ENCODE measurements at places on chromosomes 12 and 14.
A peak's percentile ranks its signal among the peaks of the same experiment; 100 is the strongest.

GRCh38 chr12:70260646-70261045 is 17.4 kb downstream of the CNOT2 start:
- no peak overlapping the region for H3K27ac ChIP-seq
- no peak overlapping the region for H3K4me3 ChIP-seq
- H3K4me1 ChIP-seq: peaks cover 16% of the 10 kb centered on the region
- no peaks in the 10 kb centered on the region for H3K36me3 ChIP-seq

GRCh38 chr12:54562750-54563356 is 13.5 kb downstream of the PDE1B start:
- no peaks in the 10 kb centered on the region for H3K27me3 ChIP-seq
- DNase-seq: no peak
- H3K4me1 ChIP-seq: peaks cover 31% of the 10 kb centered on the region
- H3K27ac ChIP-seq: no peak overlapping the region
- no peak overlapping the region for H3K4me3 ChIP-seq

- H3K27me3 ChIP-seq: no peaks in the 10 kb centered on the region
- no peaks in the 10 kb centered on the region for H3K4me1 ChIP-seq
- H3K27ac ChIP-seq: no peak overlapping the region
- DNase-seq: no peak
Observed at GRCh38 chr12:123986374-123986965, 13.5 kb downstream of the ZNF664 start.

- H3K27me3 ChIP-seq: no peaks in the 10 kb centered on the region
- peak overlapping the region; percentile 94 for H3K27ac ChIP-seq
- no peak overlapping the region for H3K4me3 ChIP-seq
- peak; percentile 93 for DNase-seq
Observed at GRCh38 chr12:124381456-124382296, 86.8 kb downstream of the RFLNA start.

DNA sequence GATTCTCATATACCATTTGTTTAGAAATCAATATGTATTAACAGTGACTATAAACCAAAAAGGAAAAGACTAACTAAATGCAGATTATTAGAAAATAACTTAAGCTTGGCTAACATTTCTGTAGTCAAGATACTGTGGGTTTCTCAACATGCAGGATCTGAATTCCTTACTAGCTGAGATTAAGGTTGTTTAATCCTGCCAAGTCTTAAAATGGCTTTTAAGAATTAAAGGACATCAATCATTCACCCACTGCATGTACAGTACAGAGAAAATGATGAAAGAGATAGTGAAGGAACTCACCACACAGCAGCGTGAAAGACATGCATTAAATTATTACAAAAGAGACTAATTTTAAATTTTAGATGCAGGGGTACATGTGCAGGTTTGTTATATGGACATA is 3.8 kb downstream of the ACSS3 start:
- no peak overlapping the region for H3K4me3 ChIP-seq
- no peak overlapping the region for H3K27ac ChIP-seq
- no peak for DNase-seq
- no peaks in the 10 kb centered on the region for H3K27me3 ChIP-seq
- no peaks in the 10 kb centered on the region for H3K36me3 ChIP-seq

DNA sequence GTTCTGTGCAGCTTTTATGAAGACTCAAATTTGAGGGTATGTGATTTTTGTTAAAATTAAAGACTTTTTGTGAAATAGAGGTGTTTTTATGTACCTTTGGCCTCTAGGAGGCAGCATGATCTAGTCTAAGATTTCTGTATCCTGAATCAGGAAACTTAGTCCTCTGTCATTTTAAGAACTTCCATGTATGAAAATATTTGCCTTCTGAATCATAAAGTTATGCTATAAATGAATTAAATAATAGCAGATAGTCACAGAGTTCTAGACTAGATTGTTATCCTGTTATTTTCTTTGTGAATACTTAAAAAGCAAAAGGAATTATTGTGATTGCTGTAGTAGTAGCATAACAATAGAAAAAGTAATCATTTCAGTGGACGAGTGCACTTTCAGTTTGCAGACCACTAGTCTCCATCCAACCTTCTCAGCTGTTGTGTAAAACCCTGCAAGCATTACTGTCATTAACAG is 56.3 kb downstream of the FGD4 start:
- peak overlapping the region; percentile 29 for H3K4me3 ChIP-seq
- H3K4me1 ChIP-seq: peaks cover 14% of the 10 kb centered on the region
- H3K27ac ChIP-seq: peak overlapping the region; percentile 38
- H3K27me3 ChIP-seq: no peaks in the 10 kb centered on the region

DNA sequence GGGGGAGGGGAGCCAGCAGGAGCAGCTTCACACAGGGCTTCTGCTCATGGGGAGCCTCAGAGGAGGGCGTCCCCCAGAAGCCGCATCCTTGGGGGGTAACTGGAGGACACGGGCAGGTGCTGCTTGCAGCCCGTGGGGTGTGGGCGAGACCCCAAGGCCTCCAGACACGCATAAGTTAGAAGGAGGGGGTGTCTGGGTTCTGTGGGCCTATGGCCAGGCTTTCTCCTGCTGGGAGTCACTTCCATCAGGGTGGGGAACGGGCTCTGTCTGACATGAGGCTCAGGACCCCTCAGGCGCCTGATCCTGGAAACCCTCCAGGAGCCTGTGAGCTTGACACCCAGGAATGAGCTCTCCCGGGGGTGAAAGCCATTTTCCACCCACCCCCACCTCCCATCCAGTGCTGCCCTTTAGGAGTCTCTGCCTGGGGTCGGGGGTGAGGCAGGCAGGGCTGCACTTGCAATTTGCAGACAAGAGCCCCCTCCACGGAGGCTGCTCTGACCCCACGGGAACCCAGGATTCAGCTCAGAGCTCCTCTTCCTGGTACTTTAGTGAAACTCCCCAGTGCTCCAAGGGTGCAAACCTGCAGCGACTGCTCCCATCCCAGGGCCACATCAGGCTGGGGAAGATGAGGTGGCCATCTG is 325.7 kb downstream of the ADGRD1 start:
- H3K36me3 ChIP-seq: no peaks in the 10 kb centered on the region
- no peak for DNase-seq
- no peaks in the 10 kb centered on the region for H3K4me1 ChIP-seq
- no peak overlapping the region for H3K4me3 ChIP-seq
- no peaks in the 10 kb centered on the region for H3K27me3 ChIP-seq

DNA sequence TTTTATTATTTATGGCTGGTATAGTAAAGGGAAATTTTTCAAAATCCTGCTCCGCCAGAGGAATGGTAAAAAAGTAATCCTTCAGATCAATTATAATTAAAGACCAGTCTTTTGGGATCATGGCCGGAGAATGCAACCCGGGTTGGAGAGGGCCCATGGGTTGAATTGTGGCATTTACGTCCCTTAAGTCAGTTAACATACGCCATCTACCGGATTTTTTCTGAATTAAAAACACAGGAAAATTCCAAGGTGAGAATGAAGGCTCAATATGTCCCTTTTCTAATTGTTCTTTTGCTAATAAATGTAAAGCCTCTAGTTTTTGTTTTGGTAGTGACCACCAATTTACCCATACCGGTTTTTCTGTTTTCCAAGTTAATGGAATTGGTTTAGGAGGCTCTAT is 602.8 kb downstream of the ALG10 start:
- H3K36me3 ChIP-seq: no peaks in the 10 kb centered on the region
- no peak overlapping the region for H3K4me3 ChIP-seq
- no peak for DNase-seq
- H3K4me1 ChIP-seq: no peaks in the 10 kb centered on the region

GRCh38 chr12:740921-741320 is 11.5 kb upstream of the WNK1 start:
- H3K4me1 ChIP-seq: no peaks in the 10 kb centered on the region
- H3K4me3 ChIP-seq: no peak overlapping the region
- H3K27me3 ChIP-seq: no peaks in the 10 kb centered on the region
- H3K36me3 ChIP-seq: no peaks in the 10 kb centered on the region

GRCh38 chr14:50619569-50620141 is 48.5 kb downstream of the SAV1 start:
- no peaks in the 10 kb centered on the region for H3K4me1 ChIP-seq
- DNase-seq: no peak
- H3K27me3 ChIP-seq: no peaks in the 10 kb centered on the region
- H3K4me3 ChIP-seq: no peak overlapping the region

- H3K36me3 ChIP-seq: no peaks in the 10 kb centered on the region
- H3K4me1 ChIP-seq: no peaks in the 10 kb centered on the region
- peak; percentile 69 for DNase-seq
- no peak overlapping the region for H3K27ac ChIP-seq
Observed at GRCh38 chr12:15276088-15276698, 46.1 kb upstream of the PTPRO start.

GRCh38 chr12:12563290-12563928 is 746 bp upstream of the DUSP16 start:
- H3K27ac ChIP-seq: peak overlapping the region; percentile 100
- no peaks in the 10 kb centered on the region for H3K36me3 ChIP-seq
- no peak for DNase-seq
- no peaks in the 10 kb centered on the region for H3K27me3 ChIP-seq

- H3K27ac ChIP-seq: no peak overlapping the region
- H3K36me3 ChIP-seq: no peaks in the 10 kb centered on the region
- DNase-seq: peak; percentile 51
- no peaks in the 10 kb centered on the region for H3K4me1 ChIP-seq
- no peak overlapping the region for H3K4me3 ChIP-seq
- H3K27me3 ChIP-seq: no peaks in the 10 kb centered on the region
Observed at GRCh38 chr12:26434299-26435068, 239.1 kb downstream of the SSPN start.

- no peak overlapping the region for H3K27ac ChIP-seq
- peaks cover 47% of the 10 kb centered on the region for H3K36me3 ChIP-seq
- H3K27me3 ChIP-seq: no peaks in the 10 kb centered on the region
- no peak for DNase-seq
- no peak overlapping the region for H3K4me3 ChIP-seq
- no peaks in the 10 kb centered on the region for H3K4me1 ChIP-seq
Observed at GRCh38 chr14:102212356-102212755, 72.7 kb downstream of the WDR20 start.

DNA sequence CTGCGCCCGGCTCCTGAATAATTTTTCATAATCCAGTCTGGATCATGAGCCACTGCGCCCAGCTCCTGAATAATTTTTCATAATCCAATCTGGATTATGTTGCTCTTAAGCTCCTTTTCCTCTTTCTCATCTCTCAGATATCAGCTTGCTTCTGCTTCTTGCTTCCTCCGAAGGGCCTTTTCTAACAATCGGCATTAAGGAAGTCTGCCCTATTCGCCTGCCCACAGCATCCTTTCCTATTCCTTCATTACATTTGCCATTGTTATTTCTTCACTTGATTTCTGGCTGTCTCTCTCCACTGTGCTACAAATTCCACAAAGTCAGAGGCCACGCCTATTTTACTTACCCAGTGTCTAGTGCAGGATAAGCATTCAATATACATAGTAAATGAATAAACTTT is 83.5 kb downstream of the TTC7B start:
- H3K27me3 ChIP-seq: no peaks in the 10 kb centered on the region
- no peaks in the 10 kb centered on the region for H3K36me3 ChIP-seq
- no peak overlapping the region for H3K4me3 ChIP-seq
- no peak for DNase-seq

GRCh38 chr12:44509471-44509870 is 366.6 kb downstream of the NELL2 start:
- H3K27me3 ChIP-seq: no peaks in the 10 kb centered on the region
- no peak overlapping the region for H3K4me3 ChIP-seq
- H3K27ac ChIP-seq: no peak overlapping the region

DNA sequence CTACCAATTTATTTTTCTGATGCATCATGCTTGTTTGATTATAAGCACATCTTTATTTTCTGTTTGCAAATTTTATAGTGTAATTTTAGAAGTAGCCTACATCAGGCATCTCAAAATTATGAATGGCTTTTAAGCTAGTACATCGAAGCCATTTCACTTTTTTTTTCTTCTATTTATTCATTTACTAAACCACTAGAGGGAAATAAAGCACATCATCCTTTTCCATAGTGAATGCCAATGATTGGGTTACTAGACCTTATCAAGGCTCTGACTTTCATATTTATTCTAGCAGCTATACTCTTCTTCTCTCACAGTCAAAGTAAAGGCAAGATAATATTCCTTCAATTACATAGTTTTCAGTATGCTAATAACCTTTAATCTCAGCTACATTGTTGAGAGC is 736.4 kb upstream of the LRFN5 start:
- no peaks in the 10 kb centered on the region for H3K27me3 ChIP-seq
- no peak overlapping the region for H3K27ac ChIP-seq
- no peaks in the 10 kb centered on the region for H3K4me1 ChIP-seq
- no peaks in the 10 kb centered on the region for H3K36me3 ChIP-seq
- no peak overlapping the region for H3K4me3 ChIP-seq

DNA sequence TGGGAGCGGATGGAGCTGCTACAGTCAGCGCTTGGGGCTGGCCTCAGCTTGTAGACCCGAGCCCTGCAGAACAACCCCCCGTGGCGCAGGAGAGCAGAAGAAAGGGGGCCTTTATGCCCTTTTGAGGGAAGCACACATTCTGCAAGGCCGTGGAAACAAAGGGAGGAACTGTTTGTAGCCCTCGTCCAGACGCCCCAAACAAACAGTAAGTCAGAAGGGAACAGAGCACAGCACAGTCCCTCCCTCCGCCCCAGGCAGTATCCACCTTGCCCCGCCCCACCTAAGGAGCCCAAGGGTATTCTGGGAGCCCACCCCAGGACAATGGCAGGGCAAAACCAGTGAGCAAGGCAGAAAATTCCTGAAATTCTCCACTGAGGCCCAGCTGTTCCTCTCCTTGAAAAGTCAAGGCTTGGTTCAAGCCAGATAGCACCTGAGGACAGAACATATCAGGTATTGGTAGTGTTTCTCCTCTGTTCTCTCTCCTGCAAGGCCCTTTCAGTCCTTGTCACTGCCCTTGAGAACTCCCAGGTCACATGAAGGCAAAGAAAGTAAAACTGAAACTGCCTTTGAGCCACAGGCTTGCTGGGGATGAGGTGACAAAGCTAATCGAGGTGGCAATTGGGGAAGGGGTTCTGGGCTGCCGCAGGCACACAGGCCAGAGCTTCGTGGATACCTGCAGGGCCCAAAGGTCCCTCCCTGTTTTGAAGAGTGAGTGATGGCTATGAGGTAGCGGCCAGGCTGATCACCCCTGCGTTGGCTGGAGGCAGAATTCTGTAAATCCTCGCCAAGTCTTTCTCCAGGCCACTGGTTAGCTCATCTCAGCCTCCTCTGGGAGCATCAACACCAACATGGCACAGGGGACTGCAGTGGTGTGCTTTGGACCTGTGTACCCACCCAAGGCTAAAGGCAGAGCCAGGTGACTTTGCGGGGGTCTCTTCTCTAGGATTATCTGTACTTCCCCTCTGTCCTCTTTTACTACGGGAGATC is 499 bp downstream of the DGLUCY start:
- peak; percentile 53 for DNase-seq
- H3K27ac ChIP-seq: peak overlapping the region; percentile 91

GRCh38 chr12:127785540-127785939 is 481.4 kb upstream of the TMEM132C start:
- DNase-seq: no peak
- no peaks in the 10 kb centered on the region for H3K27me3 ChIP-seq
- H3K4me1 ChIP-seq: no peaks in the 10 kb centered on the region
- no peak overlapping the region for H3K4me3 ChIP-seq
- no peaks in the 10 kb centered on the region for H3K36me3 ChIP-seq
- no peak overlapping the region for H3K27ac ChIP-seq

- H3K36me3 ChIP-seq: no peaks in the 10 kb centered on the region
- no peak for DNase-seq
- H3K27me3 ChIP-seq: no peaks in the 10 kb centered on the region
- no peak overlapping the region for H3K27ac ChIP-seq
- no peak overlapping the region for H3K4me3 ChIP-seq
- H3K4me1 ChIP-seq: no peaks in the 10 kb centered on the region
Observed at GRCh38 chr12:130651188-130651959, 64.7 kb downstream of the RIMBP2 start.
